ENCODE measurements at places on chromosomes 16 and 17.

- DNase-seq: no peak
These were observed 38.8 kb downstream of the ERN1 start for GRCh38 chr17:64091116-64091515.

DNA sequence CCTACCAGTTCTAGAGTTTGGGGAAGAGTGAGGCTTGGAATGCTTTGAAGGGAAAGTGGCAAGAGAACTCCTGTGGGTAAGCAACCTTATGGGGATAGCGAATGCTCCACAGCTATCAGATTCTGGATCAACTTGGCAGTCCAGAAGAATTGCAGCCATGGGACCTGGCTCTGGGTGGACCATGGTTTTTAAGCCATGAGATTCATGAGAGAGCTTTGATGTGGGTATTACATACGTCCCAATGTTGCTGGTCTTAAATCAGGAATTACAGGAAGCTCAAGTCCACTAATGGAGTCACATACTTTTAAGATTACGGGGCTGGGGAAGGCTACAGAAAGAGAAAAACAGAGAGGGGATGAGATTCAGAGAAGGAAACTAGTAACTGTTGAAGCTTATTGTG, 142.5 kb upstream of the ELAC2 start:
- DNase-seq: no peak

DNA sequence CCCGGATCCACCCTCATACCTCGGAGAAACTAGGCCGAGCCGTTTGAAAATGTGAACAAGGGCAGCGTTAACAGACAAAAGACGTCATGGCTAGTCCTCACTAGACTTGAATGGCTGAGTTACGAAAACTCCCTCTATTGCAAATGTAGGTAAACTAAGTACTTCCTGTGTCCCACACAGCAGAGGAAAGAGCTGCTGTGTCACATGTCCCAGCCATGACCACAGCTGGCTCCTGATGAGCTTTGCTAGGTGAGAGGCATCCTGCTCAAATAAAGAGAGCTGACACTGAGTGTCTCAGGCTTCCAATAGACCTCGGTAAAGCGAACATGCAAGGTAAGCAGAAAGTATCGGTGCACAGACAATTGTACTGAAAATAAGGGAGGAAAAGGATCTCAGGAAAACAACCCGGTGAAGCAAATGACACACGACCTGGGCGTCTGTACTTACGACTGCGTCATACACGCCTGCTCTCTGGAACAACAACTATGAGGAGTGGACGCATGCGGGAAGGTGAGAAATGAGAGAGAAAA, 26.0 kb downstream of the TMEM204 start:
- peak; percentile 66 for DNase-seq

DNA sequence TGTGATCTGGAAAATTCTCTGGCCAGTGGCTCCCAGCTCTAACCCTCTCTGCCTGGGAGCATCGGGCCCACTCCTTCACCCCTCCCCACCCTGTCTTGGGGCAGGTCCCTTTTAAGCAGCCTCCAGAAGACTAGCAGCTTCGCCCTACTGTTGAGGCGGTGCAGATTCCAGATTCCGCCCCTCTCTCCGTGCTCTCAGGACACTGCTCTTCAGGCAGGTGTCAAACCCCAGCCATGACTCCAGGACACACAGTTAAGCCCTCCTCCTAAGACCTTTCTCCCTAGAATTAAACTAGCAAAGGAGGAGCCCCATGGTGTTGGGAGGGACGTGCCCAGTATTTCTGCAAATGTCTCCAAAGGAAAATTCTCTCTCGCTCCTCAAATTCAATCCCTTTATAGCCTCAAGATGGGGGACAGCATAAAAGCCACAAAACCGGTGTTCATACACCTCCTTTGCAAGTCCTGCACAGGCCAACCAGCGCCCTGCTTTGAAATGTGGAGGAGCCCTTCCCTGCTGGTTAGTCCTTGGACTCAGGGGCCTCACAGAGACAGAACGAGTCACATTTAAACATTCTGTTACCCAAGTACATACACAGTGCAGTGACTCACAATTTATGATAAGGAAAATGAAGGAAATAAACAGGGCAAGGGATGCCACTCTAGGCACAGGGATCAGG, 7.2 kb downstream of the LPO start:
- DNase-seq: no peak

GRCh38 chr16:1069154-1069553, 3.4 kb upstream of the SSTR5 start:
- DNase-seq: no peak

DNA sequence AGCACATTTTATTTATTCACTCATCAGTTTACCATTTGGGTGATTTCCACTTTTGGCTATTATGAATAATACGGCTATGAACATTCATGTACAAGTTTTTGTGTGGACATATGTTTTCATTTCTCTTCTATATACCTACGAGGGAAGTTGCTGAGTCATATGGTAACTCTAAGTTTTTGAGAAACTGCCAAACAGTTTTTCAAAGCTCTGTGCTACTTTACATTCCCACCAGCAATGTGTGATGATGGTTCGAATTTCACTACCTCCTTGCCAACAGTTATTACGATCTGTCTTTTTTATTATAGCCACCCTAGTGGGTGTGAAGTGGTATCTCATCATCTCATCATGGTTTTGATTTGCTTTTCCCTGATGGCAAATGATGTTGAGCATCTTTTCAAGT, 63.7 kb upstream of the MRTFB start:
- DNase-seq: no peak

DNA sequence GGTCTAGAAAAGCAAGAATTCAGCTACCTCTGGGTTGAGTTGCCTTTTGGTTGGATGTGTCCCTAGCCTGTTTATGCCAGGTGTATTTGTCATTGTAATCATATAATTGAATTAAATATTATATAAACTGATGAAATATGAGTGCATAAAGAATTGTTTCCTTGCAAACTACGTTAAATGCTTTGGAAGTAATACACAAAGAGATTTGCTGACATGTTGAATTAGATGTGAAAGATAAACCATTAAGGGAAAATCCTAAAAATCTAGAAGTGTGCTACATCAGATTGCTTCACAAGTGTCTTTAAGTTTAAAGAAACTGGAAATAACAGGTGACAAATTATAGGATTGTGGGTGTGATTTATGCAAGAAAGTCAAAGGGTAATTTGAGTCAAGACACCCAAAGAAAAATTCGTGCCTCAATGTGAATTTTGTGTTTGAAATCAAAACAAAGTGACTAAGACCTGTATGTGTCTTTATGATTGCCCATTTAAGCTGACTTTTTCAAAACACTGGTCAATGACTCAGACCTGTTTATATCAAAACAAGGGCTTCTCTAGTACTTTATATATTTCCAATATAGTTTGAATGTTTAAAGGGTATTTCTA, 5.1 kb upstream of the PYY start:
- no peak for DNase-seq

DNA sequence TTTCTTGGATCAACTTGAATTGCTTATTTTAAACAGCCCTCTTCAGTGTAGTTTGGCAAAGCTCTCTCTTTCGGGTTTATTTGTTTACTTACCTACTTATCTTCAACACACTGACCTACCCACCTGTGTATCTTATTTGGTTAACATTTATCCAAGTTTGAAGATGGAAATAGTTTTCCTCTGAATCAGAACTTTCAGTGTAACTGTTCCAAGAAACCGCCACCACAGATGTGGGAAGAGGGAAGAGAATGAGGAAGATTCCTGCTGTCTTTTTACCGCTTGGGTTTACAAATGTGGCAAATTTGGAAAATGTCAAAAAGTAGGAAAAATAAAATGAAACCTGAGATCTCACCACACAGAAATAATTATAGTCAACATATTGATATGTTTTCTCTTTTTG, 115.8 kb downstream of the MSI2 start:
- no peak for DNase-seq

- DNase-seq: no peak
These were observed 9.0 kb upstream of the MAPK3 start for GRCh38 chr16:30131869-30132475.

- DNase-seq: no peak
These were observed 53.6 kb downstream of the WNT3 start for GRCh38 chr17:46764709-46765401.

DNA sequence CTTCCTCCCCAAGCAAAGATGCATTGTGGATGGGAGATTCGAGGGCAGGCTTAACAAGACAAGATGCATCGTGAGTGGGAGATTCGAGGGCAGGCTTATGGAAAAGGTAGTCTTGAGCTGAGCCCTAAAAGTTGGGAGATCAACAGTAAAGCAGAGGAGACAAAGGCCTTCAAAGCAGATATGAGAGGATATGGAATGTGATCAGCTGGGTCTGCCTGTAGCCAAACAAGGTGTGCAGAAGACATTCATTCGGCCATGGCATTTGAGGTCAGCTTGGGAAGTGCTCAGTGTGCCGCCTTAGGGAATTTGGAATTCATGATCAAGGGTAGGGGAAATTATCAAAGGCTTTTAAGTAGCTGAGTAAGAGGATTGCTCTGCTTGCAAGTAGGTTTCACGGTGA, 39.5 kb downstream of the DNAH9 start:
- no peak for DNase-seq

DNA sequence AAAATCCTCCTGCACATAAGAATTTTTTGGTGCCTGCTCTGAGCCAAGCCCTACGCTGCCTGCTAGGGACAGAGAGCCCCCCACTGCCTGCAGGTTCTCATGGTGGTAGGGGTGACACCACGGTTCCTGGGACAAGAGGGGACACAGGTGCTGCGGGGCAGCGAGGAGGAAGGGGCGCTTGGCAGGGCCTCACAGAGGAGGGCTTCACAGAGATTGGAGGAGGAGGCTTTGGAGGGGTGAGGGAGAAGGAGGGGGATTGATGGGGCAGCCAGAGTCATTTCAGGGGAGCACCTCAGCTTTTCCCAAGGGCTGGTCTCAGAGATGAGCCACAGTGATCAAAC, 29.8 kb upstream of the GSG1L start:
- DNase-seq: no peak

DNA sequence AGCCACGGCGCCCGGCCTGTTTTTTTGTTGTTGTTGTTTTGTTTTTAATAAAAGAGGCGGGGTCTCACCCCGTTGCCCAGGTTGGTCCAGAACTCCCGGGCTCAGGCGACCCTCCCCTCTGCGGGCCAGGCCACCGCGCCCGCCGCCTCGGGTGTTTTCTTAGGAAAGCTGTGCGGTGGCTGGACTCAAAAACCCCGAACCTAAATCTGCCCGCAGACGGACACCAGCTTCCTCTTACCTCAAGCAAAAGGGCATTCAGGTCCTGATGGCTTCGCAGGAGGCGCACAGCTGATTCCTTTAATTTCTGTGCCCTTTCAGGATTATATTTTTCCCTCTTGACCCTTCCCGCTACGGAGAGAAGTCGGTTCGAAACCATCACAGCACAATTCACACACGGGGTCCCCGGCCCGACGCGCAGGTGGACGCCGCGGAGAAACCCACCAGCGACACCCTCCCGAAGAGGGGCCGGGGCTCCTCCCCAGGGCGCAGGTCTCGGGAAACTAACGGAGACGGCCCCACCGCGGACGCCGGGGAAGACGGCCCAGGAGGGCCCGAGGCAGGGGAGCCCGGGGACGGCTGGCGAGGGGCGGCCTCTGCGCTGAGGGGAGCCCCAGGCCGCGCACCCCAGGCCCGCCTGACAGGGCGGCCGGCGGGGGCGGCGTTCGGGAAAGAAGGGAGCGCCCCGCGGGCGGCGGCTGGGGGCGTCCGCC, 653 bp downstream of the FANCA start:
- no peak for DNase-seq

DNA sequence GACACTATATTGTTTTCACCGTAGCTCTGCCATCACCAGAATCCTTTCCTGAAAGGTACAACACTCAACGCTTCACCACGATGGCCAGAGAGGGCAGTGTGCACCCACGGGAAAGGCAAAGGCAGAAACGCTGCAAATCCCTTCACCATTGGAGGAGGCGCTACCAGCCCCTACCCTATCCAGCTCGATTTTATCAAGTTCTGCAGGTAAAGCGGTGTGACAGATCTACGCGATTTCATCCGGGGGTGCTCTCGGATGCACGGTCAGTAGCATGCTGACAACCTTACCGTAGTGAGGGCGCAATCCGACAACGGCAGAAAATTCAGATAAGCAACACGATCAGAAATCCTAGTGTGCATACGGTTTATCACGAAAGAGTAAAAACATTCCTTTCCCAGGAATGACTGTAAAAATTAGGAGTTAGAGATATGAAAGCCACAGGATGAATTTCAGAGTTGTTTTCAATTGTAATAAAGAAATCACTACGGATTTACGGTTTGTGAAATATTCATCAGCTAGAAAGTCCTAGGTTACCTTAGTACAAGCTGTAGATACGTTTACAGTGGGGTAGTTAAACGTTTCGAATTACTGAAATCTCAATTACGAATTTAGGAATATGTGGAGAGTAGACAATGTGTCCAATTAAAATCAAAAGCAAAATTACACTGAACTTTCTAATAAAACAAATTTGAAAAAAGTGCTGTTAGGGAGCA, 1.8 kb downstream of the NETO2 start:
- peak; percentile 82 for DNase-seq

GRCh38 chr16:65124596-65124995, 2.7 kb upstream of the CDH11 start:
- DNase-seq: no peak

DNA sequence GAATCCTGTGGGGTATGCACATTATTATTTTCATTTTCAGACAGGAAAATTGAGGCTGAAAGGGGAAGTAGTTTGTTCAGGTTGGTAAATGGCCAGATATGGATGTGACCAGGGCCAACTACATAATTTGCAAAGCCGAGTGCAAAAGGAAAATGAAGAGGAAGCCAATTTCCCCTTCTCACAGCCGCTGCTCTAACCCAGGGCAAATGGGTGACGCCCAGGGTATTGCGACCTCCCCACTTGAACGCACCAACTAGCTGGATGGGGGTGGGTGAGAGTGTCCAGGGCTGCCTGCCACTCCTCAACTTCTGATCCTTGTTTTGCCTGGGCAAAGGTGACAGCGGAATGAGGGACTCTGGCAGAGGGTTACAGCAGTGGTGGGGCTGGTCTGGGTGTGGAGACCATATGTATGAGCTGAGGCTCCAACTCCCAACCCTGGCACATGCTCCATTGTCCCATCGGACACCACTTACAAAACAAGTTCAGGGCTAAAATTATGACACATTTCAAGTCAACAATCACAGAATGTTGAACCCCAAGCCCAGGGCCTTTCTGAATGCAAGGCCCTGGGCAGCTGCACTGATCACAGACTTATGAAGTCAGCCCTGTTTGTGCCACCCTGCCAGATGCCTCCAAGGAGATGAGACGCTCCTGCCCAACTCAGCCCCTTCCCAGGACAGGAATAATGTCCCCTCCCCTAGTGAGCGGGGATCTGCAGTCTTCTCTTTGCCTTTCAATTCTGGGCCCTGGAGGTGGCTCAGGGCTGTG, 1.7 kb downstream of the ANKRD40CL start:
- no peak for DNase-seq
